Activated naive CD4-positive, alpha-beta T cell treated with anti-CD3 and anti-CD28 coated beads for 36 hours (primary cell): ENCODE measurements at places on chromosomes 12 and 14. TPM values are rescaled to one million over a fixed set of nuclear protein-coding genes. Genes with fewer than 3 reads are reported as not detected.

DNA sequence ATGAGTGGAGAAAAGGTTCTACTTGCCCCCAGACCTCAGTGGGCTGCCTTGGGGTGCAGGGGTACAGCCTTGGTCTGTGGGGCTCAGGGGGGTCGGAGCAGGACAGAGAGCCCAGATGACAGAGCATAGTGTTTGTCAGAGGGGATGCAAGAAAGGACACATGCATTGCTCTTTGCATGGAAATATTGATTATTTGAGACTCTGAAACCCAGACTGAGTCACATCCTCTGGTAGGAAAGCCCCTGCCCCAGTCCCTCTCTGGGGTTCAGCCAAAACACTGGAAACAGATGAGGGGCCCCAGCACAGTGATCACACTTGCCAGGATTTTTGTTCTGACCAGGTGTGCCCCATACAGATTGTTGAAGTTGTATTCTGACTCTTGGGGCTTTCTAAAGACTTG is 1094.4 kb downstream of the BCL11B start:
- DNase-seq: peak; percentile 95

- DNase-seq: peak; percentile 59
Measured at GRCh38 chr12:101935890-101936746, 58.7 kb downstream of the DRAM1 start.

CARMIL3 gene
- total RNA-seq: 0.99 TPM

GRCh38 chr14:60632777-60633176 is 16.5 kb downstream of the SIX1 start:
- DNase-seq: no peak

HOXC5 gene
- total RNA-seq: not detected
